ENCODE measurements at places on chromosomes 4 and X. TPM values are rescaled to one million over a fixed set of nuclear protein-coding genes. Genes with fewer than 3 reads are reported as not detected.

The SLC4A4 gene
- total RNA-seq, result 0.87 TPM

The CWH43 gene
- total RNA-seq, result not detected

- peaks cover 5% of the 10 kb centered on the region for H3K4me1 ChIP-seq
- no peak overlapping the region for H3K27ac ChIP-seq
- no peak overlapping the region for H3K4me3 ChIP-seq
- no peaks in the 10 kb centered on the region for H3K36me3 ChIP-seq
- no peak for DNase-seq
Observed at GRCh38 chr4:84875636-84876371, 90.7 kb downstream of the WDFY3 start.

DNA sequence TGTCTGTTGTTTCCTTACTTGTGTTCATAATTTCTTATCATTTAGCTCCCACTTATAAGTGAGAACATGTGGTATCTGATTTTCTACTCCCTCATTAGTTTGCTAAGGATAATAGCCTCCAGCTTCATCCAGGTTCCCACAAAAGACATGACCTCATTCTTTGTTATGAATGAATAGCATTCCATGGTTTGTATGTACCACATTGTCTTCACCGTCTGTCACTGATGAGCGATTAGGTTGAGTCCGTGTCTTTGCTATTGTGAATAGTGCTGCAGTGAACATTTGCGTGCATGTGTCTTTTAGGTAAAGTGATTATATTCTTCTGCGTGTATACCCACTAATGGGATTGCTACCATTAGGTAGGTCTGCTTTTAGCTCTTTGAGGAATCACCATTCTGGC is 624.3 kb upstream of the EPHA5 start:
- no peaks in the 10 kb centered on the region for H3K36me3 ChIP-seq
- H3K27me3 ChIP-seq, result no peaks in the 10 kb centered on the region
- DNase-seq, result no peak
- H3K4me1 ChIP-seq, result no peaks in the 10 kb centered on the region
- H3K4me3 ChIP-seq, result no peak overlapping the region

DNA sequence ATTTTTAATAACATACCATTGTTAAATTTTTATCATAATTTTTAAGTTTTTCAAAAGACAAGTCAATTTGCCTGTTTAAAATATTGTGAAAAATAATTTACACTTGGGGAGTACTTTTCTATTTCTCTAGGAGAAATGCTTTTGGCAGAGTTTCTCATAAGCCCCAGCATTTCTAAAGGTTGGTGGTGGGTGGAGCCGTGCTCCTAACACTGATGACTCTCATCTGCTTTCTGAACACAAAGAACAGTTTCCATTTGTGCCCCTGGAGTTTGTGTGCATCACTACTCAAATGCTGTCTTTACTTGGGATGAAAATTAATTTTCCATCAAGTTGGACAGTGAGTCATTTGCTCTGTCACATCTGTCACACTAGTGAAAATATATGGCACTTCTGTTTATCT is 57.6 kb downstream of the TNIP2 start:
- H3K36me3 ChIP-seq, result peaks cover 95% of the 10 kb centered on the region
- H3K27ac ChIP-seq, result no peak overlapping the region
- no peak overlapping the region for H3K4me3 ChIP-seq
- H3K27me3 ChIP-seq, result no peaks in the 10 kb centered on the region
- no peak for DNase-seq
- H3K4me1 ChIP-seq, result no peaks in the 10 kb centered on the region

- no peaks in the 10 kb centered on the region for H3K36me3 ChIP-seq
- DNase-seq, result no peak
- no peak overlapping the region for H3K4me3 ChIP-seq
- no peaks in the 10 kb centered on the region for H3K27me3 ChIP-seq
Observed at GRCh38 chrX:19557822-19558221, 42.5 kb upstream of the MAP3K15 start.

DNA sequence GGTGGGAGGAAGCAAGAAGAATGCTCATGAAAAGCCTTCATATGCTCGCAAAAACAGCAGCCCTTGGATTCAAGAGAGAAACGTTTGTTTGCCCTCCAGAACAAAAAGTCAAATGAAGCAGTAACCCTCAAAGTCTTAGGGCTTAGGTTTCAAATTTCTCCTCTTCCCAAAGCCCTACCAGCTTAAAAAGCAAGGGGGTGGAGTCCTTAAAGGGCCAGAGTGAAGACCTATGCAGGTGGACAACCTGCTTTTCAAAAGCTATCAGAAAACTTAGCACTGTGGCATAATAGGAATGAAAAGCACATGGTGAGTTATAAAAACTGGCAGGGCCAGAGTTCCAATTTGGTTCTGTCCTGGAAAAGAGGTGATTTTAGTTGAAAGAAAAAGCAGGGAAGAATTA is 253.3 kb downstream of the NAP1L3 start:
- no peaks in the 10 kb centered on the region for H3K27me3 ChIP-seq
- peaks cover 5% of the 10 kb centered on the region for H3K4me1 ChIP-seq
- H3K27ac ChIP-seq, result no peak overlapping the region
- no peaks in the 10 kb centered on the region for H3K36me3 ChIP-seq

Data from A673 (cell line).